ENCODE measurements at places on chromosomes 3 and 15.

DNA sequence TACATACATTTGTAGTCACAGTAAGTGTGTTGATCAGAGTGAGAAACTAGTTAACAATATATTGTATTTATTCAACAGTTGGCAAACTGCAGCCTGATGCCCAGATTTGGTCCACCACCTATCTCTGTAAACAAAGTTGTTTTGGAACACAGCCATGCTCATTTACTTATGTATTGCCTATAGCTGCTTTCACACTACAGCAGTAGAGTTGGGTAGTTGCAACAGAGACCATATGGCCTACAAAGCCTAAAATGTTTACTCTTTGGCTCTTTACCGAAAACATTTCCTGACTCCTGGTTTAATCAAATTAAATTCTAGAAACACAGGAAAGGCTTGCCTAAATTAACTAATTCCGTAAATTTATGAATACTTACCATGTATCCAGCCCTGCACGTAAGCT lies 39.4 kb downstream of the CMC1 start:
- no peak for DNase-seq

DNA sequence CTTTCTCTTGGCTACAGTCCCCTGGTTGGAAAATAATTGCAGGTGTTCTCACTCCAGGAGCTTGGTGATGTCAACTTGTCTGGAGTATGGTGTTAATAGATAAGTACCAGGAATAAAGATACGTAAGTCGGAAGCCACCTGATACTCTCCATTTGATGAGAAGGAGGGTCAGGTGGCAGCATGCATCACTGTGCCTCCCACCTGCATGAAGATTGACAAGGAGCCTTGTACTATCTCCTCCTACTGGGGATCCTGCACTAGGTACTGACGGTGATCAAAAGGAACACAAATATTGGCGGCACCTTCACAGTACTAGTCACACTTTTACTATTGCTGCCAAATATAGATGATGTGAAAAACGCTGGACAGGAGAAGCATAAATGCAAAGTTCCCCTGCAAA lies 32.6 kb upstream of the GABRB3 start:
- peak; percentile 32 for DNase-seq

DNA sequence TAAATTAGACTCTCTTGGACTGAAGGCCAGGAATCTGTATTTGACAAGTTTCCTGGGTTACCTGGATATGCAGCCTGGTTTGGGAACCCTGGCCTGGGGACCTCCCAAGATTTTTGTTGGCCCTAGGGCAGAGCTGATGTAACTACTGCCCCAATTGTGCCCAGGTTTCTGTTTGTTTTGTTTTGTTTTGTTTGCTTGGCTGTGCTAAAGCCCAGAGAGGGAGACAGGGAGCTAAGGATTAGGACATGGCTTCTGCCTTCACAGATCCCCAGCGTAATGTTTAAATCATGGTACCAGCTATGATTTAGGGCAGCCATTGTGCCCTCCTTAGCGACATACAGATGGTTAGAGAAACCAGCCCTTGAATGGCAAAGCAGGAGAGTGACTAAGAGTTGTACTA lies 47.6 kb downstream of the ABHD5 start:
- DNase-seq: no peak

DNA sequence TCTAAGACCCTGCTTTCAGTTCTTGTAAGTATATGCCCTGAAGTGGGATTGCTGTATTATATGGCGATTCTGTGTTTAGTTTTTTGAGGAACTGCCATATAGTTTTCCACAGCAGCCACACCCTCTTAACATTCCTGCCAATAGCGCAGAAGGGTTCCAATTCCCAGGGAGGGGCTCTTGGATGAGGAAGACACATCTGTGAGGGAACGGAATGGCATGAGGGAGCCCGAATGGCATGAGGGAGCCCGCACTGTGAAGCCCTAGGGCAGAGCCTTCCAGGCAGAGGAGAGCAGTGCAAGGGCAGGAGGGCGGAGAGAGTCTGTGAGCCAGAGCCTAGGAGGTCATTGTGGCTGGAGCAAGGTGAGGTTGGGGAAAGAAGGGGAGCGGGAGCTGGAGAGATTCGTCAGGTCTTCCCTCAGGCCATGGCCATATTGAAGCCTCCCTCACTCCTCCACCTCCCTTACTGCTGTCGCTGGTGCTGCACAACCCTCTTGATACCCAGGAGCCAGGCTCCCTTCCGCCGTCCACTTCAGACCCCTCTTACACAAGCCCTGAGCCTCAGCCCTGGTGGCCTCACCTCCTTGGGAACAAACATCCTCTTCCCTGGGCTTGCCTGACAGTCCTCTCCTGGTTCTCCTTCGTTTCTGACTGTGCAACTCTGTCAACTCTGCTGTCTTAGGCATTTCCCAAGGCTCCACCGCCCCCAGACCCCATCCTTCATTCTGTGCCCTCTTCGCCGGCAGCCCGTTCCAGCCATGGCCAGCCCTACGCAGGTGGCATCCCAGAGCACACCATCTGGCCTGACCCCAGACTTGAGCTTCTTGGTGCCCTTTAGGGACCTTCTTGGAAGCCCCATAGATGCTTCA lies 51.4 kb downstream of the FGD5 start:
- no peak for DNase-seq

- no peak for DNase-seq
These were observed 37.7 kb downstream of the AMOTL2 start for GRCh38 chr3:134336587-134336986.

- no peak for DNase-seq
These were observed 6.9 kb downstream of the RTP2 start for GRCh38 chr3:187695449-187695848.

DNA sequence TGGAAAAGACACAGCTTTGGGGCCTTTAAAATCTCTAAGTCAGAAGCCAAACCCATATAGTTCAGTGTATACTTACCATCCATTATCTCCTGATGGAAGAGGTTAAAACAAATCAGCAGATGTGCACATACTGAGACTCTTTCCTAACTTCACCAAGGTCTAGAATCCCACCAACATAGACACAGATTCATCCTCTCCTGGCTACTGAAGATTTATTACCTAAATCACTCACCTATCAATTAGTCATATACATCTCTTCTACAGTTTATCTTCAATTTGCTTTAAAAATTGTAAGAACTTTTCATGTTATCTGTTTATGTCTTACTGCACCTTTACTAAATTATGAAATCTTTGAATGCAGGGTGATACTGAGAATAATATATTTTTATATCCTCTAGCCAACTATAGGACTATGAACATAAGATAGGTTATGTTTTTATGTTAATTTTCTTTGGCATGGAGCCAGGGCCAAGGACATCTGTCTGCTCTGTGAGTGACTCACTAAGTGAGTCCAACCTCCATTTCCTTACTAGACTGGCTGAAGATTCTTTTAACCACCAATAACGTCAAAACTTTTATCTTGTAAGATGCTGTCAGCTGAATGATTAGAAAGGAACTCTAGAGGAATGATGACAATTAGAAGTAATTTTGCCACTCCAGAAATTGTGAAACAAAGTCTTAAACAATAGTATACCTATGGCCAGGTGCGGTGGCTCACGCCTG lies 397.6 kb downstream of the FOXP1 start:
- DNase-seq: no peak

DNA sequence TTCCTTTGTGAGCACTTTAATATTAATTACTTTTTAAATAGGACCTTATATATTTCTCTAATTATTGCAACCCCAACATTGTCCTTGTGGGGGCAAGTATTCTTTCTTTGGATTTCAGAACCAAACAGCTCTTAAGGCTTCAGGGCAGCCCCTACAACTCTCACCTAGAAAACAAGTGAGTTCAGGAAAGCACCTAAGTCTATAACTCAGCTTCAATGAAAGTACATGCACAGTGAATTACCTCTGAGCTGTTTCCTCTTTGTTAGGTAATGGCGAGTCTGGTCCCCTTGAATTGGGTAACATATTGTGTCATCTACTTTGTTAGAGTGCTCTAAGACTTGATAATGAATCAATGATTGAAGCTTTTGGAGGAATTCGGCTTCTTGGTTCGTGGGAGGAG lies 545.7 kb downstream of the NLGN1 start:
- no peak for DNase-seq

DNA sequence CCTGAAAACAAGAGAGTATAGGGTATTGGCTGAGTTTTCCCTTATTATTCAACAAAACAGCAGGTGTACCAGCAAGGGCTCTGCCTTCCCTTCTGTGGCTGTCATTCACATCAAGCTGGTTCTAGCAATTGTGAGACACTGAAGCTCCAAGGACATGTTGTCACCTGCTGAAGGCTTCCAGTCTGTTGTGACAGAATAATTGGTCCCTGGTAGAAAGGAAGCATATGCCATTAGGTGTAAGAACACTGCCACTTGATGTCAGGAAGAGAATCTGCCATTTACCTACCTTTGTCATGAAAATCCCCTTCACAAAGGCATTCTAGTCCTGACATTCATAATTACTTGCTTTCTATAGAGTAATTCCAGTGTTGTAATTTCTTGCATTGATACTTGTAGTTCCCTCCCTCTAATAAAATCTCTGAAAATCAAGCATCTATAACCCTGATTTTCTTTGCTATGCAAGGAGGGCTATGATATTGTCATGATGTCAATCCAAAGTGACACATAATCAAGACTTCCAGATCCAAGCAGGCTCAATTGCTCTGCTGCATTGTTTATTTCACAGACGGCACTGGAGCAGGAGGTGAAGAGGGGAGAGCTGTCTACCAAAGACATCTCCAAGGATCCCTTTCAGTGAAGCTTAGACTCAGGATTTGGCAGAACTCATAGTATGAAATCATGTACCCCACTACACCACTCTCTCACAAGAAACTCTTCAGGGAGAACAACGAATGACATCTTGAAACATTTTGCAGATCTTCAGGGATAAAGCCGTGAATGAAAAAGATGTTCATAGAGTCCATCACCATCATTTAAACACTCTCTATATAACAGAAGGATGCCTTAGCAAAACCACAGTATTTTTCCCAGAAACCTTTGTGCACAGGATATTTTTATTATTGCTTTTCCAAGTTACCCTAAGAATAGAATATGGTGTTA lies 425.3 kb downstream of the RBMS3 start:
- no peak for DNase-seq

DNA sequence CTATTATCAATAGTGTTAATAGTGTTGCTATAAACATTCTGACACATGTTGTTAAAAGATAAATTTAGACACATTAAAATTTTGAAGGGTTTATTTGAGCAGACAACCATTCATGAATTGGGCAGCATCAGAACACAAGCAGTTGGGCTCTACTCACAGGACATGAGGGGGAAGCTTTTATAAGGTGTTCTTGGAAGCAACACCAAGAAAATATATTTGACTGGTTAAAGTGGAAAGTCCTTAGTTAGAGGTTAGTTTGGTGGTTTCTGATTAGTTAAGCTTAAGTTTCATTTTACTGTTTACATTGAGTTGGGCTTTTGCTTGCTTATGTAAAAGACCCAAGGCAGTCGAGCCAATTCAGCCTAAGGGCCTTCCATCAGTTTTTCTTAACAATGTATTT lies 220.7 kb downstream of the CD47 start:
- DNase-seq: no peak

DNA sequence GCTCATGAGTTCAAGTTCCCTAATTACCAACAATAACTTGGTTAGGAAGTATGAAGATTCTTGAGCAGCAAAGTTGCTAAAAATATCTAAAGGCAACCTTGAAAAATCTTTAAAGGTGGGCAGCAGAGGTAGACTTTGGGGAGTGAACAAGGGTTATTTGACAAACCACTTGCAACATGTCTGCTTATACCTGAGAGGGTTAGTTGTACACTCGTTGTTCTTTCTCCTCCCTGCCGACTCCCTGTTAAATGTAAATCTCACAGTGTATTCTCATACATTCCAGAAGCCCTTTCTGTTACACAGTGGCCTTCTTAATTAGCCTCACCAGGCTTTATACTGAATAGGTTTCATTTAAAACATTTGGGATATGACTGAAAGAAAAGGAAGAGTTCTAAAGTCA lies 121.7 kb downstream of the ARNT2 start:
- no peak for DNase-seq

DNA sequence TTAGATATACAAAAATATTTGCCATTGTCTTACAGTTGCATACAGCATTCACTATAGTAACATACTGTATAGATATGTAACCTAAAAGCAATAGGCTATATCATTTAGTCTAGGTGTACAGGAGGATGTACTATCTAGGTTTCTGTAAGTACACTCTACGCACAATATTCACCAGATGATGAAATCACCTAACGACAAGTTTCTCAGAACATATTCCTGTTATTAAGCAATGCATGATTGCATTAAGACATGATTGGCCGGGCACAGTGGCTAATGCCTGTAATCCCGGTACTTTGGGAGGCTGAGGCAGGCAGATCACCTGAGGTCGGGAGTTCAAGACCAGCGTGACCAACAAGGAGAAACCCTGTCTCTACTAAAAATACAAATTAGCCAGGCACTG lies 14.5 kb upstream of the PRKCI start:
- DNase-seq: no peak

DNA sequence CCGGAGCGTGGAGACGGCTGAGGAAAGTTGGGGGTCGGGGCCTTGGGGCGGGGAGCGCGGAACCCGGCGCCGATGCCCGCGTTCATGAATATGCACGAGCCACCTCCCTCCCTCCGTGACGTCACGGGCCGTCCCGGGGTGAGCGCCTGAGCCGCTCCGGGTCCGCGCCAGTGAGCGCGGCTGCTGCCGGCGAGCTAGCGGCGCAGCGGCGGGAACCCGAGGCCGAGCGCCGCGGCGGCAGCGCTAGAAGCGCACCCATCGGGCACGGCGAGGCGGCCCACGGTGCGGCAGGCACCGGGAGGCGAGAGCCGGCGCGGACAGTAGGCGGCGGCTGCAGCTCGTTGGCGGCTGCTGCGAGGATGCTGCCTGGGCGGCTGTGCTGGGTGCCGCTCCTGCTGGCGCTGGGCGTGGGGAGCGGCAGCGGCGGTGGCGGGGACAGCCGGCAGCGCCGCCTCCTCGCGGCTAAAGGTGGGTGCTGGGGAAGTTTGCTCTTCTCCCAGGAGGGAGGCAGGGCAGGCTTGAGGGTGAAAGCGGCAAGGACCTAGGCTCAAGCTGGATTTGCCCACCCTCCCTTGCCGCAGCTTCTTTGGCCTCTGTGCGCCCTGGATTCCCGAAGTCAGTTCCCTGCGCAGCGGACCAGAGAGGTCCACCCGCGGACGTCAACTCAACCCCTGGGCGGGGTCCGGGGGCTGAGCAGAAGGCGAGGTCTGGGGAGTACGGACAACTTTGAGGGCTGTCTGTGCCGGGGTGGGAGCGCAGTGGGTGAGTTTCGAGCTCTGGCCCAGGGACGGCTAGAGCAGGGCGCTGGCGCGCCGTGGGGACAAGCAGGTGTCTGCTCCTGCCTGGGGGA lies at the start of gene CLSTN2:
Gene CLSTN2 (plus strand): TSS at position 170 of the 850 bp plus-strand sequence.
- DNase-seq: peak; percentile 55

- no peak for DNase-seq
These were observed 384 bp downstream of the KNL1 start for GRCh38 chr15:40594429-40594836.

DNA sequence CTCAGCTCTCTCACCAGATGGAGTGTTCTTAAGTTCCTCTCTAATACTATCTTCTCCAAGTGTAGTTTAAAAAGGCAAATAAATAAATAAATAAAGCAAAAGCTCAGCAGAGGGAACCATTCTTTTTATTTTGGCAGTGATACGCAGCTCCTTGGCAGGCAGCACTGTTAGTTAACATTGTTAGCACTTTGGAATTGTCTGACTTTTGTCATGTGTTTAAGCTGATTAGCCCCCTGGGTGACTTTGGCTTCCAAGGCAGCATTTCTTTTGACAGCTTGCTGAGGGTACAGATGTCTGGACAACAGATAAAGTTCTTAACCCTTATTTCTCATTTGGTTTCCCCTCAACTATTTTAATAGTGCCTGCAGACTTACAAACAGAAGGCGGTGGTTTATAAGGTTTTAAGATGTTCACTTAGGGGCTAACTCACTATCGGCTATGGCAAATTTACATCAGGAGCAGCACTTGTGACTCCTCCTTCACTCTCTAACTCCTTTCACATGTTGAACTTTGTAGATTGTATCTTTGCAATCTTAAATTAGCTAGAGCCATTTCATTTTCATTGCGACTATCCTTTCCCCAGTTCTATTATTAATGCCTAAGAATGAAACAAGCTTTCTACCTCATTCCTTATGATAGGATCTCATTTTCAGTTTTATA lies 213.4 kb downstream of the ZBBX start:
- no peak for DNase-seq
